Pancreas (tissue), 10 donors: ENCODE measurements at places on chromosomes 5 and 9.

DNA sequence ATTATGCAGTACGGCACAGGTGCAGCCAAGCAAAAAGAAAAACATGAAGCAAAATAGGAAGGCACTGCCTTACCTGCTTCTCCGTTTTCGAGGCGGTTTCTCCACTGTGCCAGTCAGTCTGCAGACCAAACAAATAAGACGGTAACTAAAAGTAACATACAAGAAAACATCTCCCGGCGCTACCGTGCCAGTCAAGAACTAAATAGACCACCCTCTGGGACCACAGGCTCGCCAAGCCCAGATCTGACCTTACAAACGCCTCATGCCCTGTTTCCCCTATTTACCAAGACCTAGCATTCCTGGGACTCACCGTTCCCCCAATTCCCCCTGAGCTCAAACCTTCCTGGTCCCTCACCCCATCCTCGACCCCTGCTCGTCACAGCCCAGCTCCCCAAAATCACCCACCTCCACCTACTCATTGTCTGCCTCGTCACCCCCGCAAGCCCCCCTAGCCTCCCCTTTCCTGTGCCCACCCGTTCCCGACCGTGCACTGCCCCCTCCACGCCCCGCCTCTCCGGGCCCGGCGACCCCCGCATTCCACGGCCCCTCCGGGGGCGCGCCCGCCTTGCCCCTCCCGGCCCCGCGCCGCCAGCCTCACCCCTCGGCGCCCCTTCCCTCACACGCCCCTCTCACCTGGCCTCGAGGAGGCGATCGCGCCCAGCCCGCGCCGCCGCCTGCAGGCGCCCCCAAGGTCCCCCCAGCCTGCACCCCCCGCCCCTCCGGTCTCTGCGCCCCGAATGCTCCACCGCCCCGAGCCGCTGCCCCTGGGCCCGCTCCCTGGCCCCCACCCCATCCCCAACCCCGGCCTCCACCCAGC lies 560 bp downstream of the SCAI start:
- H3K27ac ChIP-seq = peak overlapping the region; percentile 44
- no peaks in the 10 kb centered on the region for H3K4me1 ChIP-seq
- DNase-seq = peak; percentile 17

DNA sequence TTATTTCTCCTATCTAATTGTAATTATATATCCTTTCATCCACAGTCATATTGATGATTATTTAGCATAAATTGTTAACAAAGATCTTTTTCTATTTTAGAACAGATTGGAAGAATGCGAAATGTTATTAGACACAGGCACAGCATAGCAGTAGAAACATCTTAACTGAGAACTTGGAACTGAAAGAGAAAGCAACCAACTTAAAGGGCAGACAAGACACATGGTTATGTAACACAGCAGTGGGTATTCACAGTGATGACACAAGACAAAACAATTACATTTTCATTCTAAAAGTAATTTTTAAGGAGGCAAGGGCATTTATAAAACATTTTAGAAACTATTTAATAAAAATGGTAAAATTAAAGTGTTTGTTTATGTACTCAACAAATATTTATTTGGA lies 57.7 kb upstream of the MEF2C start:
- H3K36me3 ChIP-seq = no peaks in the 10 kb centered on the region
- H3K4me1 ChIP-seq = no peaks in the 10 kb centered on the region
- no peak for DNase-seq
- no peak overlapping the region for H3K27ac ChIP-seq

GRCh38 chr5:132334812-132335211 lies 34.7 kb upstream of the SLC22A5 start:
- no peaks in the 10 kb centered on the region for H3K36me3 ChIP-seq
- H3K4me3 ChIP-seq = no peak overlapping the region
- H3K27ac ChIP-seq = no peak overlapping the region
- no peak for DNase-seq
- H3K4me1 ChIP-seq = no peaks in the 10 kb centered on the region

DNA sequence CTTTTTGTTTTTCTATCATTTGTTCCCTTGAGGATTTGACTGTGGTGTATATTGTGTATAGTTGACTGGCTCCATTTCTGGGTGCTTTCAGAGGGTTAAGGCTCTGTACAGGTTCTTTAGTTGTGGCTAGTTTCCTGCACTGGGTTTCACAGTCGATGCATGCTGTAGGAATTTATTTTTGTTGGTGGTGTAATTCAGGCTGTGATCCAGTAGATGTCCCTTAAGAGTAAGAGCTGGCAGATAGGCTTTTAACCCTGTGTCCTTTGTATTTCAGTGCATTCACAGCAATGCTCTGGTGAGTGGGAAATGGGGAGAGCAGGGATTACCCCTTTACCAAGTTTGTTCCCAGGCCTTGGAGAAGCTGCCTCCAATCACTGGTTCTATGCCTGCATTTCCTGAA lies 112.9 kb downstream of the SPATA31D1 start:
- H3K36me3 ChIP-seq = no peaks in the 10 kb centered on the region
- no peaks in the 10 kb centered on the region for H3K27me3 ChIP-seq
- H3K4me1 ChIP-seq = no peaks in the 10 kb centered on the region
- no peak for DNase-seq
- no peak overlapping the region for H3K27ac ChIP-seq

- H3K27ac ChIP-seq = no peak overlapping the region
- H3K4me1 ChIP-seq = no peaks in the 10 kb centered on the region
- DNase-seq = no peak
Observed at GRCh38 chr5:55033568-55033967, 9.5 kb downstream of the GZMK start.

- H3K36me3 ChIP-seq = no peaks in the 10 kb centered on the region
- H3K4me1 ChIP-seq = no peaks in the 10 kb centered on the region
- no peak overlapping the region for H3K27ac ChIP-seq
- no peak overlapping the region for H3K4me3 ChIP-seq
- no peaks in the 10 kb centered on the region for H3K27me3 ChIP-seq
Observed at GRCh38 chr9:123472862-123473614, 117.0 kb downstream of the CRB2 start.

- H3K27me3 ChIP-seq = no peaks in the 10 kb centered on the region
- no peaks in the 10 kb centered on the region for H3K36me3 ChIP-seq
- no peaks in the 10 kb centered on the region for H3K4me1 ChIP-seq
- DNase-seq = no peak
- no peak overlapping the region for H3K27ac ChIP-seq
Observed at GRCh38 chr5:136516637-136517036, 151.3 kb upstream of the TRPC7 start.

DNA sequence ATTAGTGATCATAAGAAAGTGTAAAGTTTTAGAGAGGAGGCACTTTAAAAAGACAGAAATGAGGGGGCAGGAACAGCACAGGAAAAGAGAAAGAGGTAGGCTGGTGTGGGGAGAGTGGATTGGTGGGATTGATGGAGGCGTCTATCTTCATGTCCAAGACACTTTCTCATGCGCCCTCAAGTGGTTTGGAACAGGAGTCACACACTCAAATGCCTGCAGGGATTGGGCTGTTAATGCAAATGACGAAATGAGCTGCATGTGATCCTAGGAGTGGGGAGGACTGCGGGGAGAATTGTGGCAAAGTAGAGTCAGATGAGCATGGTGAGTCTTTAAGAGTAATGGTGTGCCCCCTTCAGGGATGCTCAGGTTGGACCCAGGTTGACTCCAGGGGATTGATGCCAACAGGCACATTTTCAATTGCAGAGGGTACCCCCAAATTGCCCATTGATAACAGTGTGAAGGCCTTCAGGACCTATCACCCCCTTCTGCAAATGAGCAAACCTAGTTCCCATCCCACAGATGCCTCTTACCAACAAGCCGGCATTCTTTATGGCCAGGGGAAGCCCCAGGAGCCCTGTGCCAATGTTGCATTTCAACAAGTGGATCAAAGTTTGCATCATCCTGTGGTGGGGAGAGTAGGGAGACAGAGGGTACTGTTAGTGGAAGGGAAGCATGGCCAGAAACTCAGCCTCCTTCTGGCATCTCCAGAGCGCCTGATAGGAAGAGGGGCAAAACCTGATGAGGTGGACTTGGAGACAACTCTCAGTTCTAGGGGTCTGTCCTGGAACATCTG lies 5.3 kb downstream of the SLC36A3 start:
- H3K36me3 ChIP-seq = no peaks in the 10 kb centered on the region
- no peak for DNase-seq
- H3K27me3 ChIP-seq = no peaks in the 10 kb centered on the region
- H3K27ac ChIP-seq = no peak overlapping the region
- no peak overlapping the region for H3K4me3 ChIP-seq

- H3K36me3 ChIP-seq = no peaks in the 10 kb centered on the region
- DNase-seq = no peak
- H3K4me3 ChIP-seq = no peak overlapping the region
- H3K27me3 ChIP-seq = no peaks in the 10 kb centered on the region
Observed at GRCh38 chr9:1946526-1947283, 68.4 kb upstream of the SMARCA2 start.

DNA sequence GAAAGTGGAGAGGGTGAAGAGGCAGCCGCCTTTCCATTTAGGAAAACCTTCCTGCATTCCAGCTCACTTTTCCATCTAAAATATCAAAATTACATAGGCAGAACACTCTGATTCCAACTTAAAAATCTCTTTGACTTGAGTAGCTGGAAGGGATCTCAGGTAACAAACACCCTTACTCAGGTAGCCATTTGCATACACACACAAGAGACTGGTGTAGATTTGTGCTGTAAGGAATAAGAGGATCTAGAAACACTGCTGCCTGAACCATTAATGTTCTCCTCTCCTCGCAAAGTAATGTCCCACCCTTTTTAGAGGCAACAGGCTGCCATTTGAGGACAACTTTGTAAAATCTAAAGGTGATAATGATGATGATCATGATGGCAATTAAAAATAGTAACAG lies 53.5 kb downstream of the BNC2 start:
- H3K4me3 ChIP-seq = no peak overlapping the region
- no peaks in the 10 kb centered on the region for H3K4me1 ChIP-seq
- H3K36me3 ChIP-seq = no peaks in the 10 kb centered on the region
- H3K27me3 ChIP-seq = no peaks in the 10 kb centered on the region
